NCI-H187 (cell line): ENCODE measurements at places on chromosomes 6 and 20.

DNA sequence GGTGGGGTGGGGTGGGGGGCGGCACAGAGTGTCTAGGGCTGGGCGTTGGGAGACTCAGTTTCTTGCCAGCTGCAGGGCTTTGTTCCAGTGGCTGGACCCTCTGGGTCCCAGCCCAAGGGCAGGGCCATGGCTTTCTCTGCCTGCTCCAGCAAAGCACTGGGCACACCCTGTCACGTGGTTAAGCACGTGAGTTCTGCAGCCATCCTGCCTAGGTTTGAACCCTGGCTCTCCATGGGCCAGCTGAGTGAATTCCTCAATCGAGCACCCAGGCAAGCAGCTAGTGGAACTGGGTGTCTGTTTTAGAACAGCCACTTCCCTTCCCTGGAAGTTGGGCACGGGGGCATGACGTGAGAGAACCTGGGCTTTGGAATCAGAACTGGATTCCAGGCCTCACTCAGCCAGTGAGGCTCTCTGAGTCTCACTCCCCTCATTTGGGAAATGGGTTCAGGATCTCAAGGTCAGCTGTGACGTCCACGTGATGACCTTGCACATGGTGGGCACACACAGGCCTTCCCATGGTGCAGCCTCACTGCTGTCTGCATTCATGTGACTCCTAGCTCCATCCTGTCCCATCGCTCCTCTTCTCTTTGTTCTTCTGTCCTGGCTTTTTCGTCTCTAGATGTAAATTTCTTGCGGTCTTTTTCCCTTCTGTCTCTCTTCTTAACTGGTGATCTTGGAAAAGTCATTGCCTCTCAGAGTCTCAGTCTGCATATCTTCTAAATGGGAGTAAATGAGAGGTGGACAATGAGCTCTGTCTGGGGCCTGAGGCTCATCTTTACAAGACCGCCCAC lies 45.9 kb downstream of the NOL4L start:
- no peak for DNase-seq

DNA sequence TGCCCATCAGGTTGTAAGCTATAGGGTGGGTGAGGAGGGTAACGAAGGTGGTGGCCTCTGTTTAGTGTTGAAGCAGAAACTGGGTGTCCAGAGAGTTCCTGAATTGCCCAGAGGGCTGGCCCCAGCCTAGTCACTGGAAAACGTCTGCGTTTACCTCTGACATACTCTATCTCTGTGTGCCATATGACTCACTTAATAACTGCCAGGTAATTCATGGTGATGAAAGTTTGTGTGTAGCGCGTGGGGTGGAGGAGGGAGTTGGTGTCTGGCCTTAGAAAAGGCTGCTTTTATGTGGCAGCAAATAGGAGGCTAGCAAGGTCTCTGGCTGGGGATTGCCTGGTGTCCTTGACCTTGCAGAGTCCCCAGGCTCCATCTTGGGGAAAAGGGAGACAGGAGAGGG lies 47.3 kb downstream of the SLC35D3 start:
- no peak for DNase-seq

- no peak for DNase-seq
These were observed 24.0 kb downstream of the JAG1 start for GRCh38 chr20:10649797-10650160.

GRCh38 chr6:150261997-150262697 lies 106.7 kb upstream of the IYD start:
- no peak for DNase-seq

GRCh38 chr6:146892283-146892612 lies 293.5 kb downstream of the ADGB start:
- DNase-seq, result no peak

- no peak for DNase-seq
These were observed 3.7 kb upstream of the MED23 start for GRCh38 chr6:131631625-131632289.
